Left lobe of liver (tissue), 2 donors: ENCODE measurements at places on chromosomes 5 and 9.

- peak; percentile 60 for DNase-seq
These were observed 427 bp downstream of the PCYOX1L start for GRCh38 chr5:149358294-149358651.

DNA sequence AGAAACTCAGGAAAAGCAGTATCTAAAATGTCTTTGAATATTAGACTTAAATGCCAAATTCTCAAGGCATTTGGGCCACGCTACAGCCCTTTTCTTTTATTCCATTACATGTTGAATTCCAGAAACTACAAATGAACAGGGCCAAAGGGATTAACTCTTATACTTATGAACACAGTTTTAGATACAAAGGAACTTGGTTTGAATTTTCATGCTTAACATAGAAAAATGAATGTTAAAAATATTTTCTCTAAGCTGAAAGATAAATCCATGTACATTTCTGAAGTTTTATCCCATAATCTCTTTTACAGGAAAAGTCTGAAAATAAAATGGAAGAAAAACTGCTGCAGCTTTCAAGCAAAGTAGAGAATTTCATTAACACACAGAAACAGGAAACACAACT lies 56.8 kb downstream of the FAM81B start:
- no peak for DNase-seq

DNA sequence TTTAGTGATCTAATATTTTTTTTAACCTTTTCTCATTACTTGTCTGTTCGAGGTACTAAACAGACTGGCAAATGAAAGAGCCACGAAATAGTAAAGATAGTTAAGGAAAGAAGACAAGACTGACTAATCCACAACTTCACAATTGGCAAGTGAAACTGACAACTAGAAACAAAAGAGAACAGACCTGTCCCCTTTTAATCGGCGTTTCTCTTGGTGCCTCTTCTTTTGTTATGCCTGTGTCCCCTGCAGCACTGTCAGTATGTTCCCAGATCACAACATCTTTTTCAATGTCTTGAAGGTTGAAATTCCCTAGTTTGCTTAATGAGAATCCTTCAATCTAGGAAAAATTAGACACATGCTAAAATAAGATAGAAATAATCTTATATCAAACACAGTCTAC lies 26.1 kb downstream of the TUT7 start:
- DNase-seq = no peak

DNA sequence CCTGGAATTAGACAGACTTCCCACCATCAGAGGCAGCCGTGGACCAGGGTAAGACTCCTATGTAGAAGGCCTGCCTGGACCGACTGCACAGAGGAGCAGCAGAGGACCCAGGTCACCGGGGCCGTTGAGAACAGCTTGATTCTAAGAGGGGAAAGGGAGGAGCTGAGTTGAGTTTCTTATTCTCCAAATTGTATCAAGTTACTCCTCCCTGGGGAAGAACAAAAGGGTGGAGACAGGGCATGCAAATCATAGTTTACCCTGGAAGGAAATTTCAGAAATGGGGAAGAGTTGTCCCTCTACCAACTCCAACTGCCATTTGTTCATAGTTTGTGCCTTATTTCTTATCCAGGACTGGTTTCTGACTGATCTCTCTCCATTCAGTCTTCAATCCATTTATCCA lies 20.9 kb upstream of the SLC31A2 start:
- no peak for DNase-seq

- DNase-seq = no peak
These were observed 220.9 kb downstream of the KIAA0825 start for GRCh38 chr5:94397508-94397907.

DNA sequence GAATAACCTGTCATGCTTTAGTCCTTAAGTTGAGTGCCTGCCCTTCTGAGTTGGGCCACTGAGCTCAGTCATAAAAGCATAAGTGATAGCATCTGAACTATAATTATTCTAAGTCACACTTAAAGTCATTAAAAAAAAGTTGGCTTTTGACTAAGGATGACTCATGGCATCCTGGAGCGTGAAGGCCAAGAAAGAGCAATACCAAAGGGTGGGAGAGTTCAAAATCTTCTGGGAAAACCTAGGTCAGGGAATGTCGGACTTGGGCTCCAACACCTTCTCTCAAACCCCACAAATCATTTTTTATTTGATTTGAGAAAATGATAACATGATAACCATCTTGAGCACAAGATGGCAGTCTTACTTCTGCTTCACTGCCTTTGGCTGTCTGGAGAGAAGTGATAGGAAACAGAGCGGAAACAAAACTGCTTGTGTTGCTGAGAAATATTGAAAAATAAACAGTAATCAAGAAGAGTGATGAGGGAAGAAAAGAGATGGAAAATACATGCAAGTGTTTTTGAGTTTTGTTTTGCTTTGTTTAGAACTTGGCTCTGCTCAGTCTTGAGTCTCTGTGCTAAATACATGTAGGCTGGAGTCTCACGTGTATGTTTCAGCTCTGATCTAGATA lies 16.9 kb upstream of the NTRK2 start:
- no peak for DNase-seq

- DNase-seq = no peak
These were observed 22.8 kb upstream of the ELL2 start for GRCh38 chr5:95984287-95984938.

DNA sequence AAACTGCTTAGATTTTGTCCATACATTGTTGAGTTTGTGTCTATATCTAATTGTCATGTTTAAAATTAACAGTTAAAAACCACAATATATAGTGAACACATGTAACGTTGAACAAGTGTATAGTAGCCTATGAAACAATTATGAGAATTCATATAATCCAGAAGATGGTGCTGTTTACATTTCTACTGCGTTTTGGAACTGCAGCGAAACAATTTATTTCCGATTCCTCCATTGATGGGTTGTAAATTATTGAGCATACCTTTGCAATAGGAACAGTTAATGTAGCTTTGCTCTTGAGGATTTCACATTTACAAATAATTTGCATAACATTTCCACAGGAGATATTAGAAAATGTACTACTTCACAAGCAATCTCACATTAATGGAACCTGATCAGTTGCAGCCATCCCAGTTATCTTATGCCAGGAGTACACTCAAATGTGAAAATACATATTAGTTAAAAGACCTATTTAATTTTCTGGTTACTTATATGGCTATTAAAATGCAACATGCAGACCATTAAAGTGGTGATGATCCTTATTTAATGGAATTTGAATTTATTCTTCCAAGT lies 411.8 kb downstream of the CDH10 start:
- DNase-seq = no peak

DNA sequence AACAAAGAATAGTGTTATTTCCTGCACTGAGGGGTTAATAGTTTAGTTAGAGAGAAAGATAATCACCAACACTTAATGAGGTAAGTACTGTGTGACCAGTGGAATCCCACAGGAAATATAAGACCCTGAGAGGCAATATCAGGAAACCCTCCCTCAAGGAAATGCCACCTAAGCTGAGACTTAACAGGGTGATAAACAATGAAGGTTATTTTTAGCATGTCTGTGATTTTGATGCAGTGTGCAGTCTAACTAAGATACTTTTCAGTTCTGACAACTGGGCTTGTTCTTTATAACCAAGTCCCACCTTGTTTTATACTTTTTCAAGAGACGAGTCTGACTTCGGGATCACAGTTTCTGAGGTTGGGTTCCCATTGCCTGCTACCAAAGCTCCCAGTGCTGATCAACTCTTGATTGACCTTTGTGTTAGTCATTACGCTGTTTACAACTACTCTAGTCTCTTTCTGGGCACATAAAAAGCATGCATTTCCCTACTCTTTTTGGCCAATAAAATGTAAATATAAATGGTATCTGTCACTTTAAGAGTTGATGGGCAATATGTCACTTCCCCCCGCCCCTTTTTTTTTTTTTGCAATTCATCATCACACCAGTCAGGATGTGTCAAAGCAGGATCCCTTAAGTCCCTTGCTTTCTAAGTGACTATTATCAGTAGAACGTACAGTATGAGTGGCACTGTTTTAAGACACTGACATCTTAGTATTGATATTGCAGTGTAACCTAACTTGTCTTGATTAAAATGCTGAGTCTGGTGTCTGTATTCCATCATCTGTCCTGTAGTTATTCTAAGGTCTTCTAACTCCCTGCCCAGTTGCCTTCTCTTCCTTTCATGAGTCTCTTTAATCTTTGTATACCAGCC lies 31.4 kb downstream of the C6 start:
- DNase-seq = no peak

DNA sequence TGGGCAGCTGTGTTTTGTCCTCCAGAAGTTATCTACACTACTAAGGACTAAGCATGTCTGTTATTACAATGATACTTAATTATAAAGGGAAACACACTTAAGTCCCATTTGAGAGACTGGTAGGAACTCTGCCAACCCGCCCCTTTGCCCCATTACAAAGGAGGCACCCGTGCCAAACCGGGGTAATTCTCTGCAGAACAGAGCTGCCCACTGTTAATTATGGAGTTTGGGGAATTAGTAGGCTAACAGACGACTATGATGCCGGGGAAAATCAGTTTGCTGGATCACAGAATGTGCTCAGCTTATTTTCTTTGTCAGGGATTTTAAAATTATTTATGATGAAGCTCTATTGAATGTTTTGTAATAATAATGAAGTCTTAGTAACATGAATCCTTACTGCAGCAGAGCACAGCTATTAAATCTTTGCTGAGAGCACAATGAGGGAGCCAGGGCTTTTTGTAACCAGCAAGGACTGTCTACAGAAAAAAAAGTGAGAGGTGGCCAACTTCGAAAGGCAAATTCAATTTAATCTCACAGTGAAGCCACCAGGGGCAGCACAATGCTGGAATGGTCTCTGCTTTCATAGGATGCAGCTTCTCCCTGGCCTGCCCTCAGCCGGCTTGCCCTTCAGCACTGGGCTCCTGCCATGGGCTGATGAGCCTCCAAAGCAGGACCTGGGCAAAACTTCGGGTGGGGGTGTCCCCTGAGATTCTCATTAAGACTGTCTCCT lies 134.5 kb downstream of the GNAQ start:
- no peak for DNase-seq

DNA sequence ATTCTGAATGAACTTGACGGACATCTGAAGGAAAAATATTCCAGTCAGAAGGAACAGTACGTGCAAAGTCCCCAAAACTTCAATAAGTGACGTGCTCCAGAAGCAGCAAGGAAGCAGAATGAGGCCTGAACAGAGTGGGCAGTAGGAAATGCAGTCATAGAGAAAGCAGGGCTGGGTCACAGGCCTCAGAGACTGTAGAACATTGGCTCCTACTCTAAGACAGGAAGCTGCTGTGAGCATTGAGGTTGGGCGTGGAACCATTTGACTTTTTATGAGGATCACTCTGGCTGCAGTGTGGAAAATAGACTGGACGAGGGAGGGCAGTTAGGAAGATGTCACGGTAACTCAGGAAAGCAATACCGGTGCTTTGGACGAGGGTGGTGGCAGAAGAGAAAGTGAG lies 64.0 kb downstream of the DOCK8 start:
- no peak for DNase-seq
